Suprapubic skin (tissue), 4 donors: ENCODE measurements at places on chromosomes 1 and 21. TPM values are rescaled to one million over a fixed set of nuclear protein-coding genes. Genes with fewer than 3 reads are reported as not detected.

DNA sequence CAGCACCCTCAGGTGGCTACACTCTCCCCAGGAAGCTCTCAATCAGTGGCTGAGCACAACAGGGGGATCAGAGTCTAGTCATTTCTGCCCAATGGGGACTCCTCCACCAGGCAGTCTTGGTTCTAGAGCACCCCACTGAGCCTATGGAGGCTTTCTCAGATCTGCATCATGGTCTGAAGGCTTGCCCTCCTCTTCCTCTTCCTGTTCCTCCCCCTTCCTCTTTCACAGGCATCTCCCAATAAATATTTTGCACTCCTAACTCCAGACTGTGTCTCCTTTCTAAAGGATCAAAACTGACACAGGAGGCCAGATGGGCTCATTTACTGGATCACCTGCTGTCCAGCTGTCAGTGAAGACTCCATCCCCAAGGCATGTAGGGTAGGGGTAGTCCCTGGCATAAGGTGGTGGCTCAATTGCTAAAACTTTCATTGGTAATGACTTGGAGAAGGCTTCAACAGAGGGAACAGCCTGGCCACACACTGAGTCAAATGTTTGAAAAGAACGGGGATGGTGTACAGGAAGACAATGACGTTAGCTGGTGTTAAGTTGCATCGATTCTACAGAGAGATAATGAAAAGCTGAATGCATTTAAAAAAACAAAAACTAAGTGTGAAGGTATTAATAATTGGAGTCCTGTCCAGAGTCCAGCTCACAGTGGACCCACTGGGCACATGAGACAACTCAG is 84.2 kb upstream of the SLC2A1 start:
- DNase-seq, result no peak

- DNase-seq, result no peak
These were observed 2.8 kb downstream of the KCNJ9 start for GRCh38 chr1:160083968-160084770.

DNA sequence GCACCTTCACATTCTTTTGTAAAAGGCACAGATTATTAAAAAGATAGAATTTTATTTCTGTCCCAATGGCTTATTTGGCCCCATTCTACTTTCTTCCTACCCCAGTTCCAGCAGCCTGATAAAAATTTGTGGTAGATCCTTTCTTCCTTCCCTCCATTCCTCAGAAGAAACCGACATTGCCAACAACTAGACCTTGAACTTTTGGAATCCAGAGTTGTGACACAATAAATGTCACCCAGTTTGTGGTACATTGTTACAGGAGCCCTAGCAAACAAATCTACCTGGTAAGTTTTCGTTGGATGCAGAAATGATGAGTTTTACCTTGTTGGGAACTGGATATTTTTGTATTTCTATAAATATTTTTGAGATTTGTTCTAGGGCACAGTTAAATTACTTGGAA is 141.6 kb upstream of the IVNS1ABP start:
- no peak for DNase-seq

- no peak for DNase-seq
These were observed 40.7 kb upstream of the BCAR3 start for GRCh38 chr1:93722081-93723031.

DNA sequence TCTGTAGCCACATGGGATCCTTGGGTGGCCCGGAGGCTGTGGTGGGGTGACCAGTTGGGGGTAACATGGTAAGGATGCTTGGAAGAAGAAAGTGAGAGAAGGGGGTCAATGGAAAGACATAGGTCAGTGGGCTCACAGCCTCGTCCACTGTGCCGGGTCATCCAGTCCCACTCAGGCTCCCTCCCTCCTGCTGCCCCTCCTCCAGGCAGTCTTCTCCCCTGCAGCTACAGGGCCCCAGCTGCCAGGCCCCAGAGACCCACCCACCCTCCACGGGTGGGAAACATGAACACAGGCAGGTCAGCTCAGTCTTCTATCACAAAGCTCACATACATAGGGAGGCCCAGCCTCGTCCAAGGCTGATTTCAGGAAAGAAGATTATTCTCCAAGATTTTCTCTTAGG is 158.3 kb downstream of the ST6GALNAC5 start:
- DNase-seq, result no peak

GRCh38 chr1:43781574-43781973 is 74.2 kb downstream of the ST3GAL3 start:
- DNase-seq, result no peak

YOD1 gene
- 34.9 TPM for total RNA-seq

TTC39A gene
- 16.3 TPM for total RNA-seq

ACTA1 gene
- total RNA-seq, result 2.6 TPM
